PC-3 (cell line): ENCODE measurements at places on chromosomes 6 and 20.

DNA sequence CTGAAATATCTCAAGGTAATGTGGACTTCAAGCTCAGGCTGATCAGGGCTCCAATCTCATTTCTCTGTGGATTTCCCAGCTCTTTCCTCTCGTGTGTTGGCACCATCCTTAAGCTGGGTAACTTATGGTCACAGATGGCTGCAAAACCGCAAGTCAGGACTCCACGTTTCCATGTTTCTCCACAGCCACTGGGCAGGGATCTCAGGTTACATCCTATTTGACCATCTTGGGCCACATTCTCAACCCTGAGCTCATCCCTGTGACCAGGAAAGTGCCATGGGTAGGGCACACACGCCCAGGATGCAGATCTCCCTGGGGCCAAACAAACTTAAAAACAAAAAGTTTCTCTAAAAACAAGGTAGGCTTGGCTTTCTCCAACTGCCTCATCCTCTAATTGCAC is 15.4 kb downstream of the RPS6KA2 start:
- peak; percentile 19 for DNase-seq

DNA sequence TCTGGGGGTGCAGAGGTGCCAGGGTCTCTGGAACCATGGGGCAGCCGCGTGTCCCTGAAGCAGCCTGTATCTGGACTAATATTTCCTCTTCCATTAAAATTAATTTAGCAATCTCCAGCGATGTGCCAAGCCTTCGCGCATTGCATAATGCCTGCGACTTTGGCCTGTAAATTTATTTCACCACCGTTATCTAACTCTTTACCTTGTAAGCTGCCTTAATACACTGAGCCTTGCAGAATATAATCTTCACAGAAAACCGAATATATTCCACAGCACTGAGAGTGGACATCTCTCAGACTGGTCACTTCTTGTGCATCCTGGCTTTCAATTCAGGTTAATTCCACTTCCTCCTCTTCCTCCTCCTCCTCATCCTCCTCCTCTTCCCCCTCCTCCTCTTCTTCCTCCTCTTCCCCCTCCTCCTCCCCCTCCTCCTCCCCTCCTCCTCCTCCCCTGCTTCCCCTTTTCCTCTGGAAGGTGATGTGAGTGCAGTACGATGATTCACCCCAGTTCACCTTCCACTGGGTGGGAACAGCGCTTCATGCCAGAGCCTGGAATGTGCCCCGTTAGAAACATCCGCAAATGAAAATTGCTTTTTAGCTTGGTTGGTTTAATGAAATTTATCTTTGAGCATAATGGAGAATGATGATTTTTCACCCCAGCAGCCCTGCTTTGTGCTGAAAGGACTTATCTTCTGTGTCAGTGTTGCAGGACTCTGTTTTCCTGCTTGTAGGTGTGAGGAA is 101.4 kb downstream of the CDH4 start:
- no peak for DNase-seq

GRCh38 chr6:166940643-166941068 is 15.7 kb downstream of the RNASET2 start:
- DNase-seq = peak; percentile 85

DNA sequence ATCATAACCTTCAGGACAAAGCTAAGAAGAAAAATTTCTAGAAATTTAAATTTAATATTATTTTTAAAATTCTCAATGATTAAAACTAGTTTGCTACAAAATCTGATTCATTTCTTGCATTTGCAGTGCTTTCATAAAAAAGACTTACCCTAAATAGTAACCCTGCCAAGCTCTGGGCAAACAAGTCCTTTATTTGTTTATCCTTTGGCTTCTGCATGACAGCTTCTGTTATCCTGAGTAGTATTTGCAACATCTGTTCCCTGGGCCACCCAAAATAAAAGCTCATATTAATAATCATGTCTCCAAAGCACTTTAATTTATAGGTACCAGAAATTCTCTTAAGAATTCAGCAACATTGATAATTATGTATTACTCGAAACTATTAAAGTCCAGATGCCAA is 101.3 kb downstream of the RALGAPA2 start:
- DNase-seq = no peak

- peak; percentile 79 for DNase-seq
Observed at GRCh38 chr6:4008324-4009047, 70.5 kb downstream of the FAM217A start.
